ENCODE measurements at places on chromosomes 5 and 9.

DNA sequence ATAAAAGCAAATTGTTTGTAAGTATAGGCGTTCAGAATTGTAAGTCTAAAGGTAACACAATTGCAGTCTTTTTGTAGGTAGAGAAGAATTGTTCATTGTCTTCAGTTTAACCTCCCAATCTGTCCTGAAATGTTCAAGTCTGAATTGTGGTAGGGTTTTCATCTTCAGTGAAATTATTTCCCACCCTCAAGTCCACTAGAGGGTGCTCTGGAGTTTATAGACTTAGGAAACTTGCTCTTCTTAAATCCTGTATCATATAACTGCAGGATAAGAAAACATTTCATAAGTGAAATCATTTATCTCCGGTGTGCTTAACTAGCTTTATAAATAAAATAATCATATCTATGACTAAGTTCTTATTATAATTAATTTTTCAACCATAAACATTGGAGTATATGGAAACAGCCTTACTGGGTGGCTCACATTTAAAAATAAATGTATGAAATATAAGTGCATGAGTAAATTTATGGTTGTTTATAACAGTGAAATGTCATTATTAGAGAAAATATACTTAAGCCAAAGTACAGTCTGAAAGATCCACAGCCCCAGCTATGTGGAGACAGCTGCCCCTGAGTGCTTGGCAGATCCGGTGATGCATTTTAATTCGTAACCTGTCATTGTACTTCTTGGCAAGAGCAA, 182.4 kb upstream of the OTULINL start:
- no peak for DNase-seq

DNA sequence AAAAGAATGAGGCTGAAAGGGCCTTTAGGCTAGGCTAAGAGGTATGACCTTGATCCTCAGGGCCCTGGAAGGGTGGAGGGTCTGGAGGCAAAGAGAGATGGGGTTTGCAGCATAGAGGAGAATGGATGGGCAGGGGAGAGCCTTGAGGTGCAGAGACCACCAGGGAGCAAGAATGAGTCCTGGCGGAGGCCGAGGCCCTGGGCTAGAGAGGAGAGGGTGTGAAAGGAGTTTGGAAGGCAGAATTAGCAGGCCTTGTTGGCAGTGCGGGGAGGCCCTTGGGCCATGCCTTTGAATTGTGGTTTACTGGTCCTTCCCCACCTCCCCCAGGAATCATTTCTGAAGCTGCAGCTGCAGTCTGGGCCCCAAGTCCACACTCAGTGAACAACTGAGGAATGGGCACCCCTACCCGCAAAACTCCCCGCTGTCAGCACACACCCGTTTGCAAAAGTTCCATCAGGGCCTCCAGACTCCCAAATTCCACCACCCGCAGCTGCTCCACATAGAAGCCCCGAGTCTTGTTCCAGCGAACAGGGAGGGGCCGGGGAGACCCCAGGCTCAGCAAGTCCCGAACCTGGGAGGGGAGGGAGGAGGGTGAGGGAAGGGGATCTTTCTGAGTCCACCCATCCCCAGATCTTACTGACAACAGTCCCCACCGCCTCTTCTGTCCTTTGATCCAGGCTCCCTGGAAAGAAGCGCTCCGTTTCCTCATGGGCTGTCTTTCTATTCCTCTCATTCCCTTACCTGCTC, 2.1 kb downstream of the KIF12 start:
- no peak for DNase-seq

GRCh38 chr5:117394506-117395157, 820.0 kb upstream of the SEMA6A start:
- no peak for DNase-seq

DNA sequence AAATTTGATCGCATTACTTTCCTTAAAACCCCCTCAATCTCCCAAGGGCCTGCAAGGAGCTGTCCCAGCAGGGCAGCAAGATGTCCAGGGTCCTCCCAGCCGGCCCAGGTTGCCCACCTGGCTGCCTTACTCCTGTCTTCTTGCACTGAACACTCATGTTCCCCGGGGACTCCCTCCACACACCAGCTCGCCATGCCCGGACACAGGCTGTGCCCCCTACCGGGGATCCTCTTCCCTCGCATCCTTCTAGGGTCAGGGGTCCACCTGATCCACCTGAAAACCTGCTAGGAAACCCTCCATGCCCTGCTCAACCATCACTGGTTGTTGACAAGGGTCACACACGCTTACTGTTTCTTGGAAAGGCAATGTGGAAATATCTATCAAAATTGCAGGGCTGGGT, 172.0 kb upstream of the MSX2 start:
- DNase-seq, result no peak

GRCh38 chr9:1207686-1208085, 157.5 kb downstream of the DMRT2 start:
- no peak for DNase-seq

GRCh38 chr5:176817841-176818377, 7.5 kb downstream of the UNC5A start:
- DNase-seq, result no peak

- no peak for DNase-seq
Measured at GRCh38 chr9:75083188-75083970, 4.6 kb downstream of the NMRK1 start.

GRCh38 chr5:159324102-159324755, 6.1 kb downstream of the IL12B start:
- DNase-seq, result no peak

GRCh38 chr5:37723162-37723961, 116.5 kb downstream of the GDNF start:
- DNase-seq, result no peak

- no peak for DNase-seq
Measured at GRCh38 chr5:72622170-72622760, 115.1 kb upstream of the ZNF366 start.

GRCh38 chr9:112174965-112175795, at the start of gene SUSD1:
SUSD1 (minus strand) TSS chr9:112175297; CDS start chr9:112175235, 62 bp downstream.
- no peak for DNase-seq

- no peak for DNase-seq
Measured at GRCh38 chr9:76644171-76644570, 120.1 kb upstream of the PCA3 start.

DNA sequence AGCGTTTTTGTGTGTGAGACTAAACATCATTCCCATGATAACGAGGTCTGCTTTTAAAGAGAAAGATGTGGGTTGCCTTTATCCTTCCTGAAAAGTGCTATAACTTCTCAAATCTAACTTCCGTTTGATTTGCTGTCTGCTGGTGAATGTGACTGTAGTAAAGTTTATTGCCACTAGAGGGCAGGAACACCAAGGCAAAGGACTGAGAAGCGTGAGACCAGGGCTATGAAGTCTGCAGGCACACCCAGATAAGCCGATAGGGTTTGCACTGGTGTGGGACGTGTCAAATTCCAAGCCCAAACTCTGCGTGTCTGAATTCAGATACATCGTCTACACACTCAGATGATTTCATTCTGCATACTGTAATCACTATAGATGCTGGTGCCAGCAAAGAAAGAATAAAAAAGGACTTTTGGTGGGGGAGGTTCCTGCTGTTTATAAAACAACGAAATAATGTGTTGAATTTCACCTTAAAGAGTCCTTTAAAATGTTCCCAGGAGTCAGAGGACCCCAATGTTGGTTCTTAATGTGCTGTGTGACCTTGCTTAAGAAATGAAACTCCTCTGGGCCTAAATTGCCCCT, 87.2 kb downstream of the PTTG1 start:
- DNase-seq, result peak; percentile 65

- no peak for DNase-seq
Measured at GRCh38 chr5:64977779-64978178, 209.0 kb downstream of the CWC27 start.

- no peak for DNase-seq
Measured at GRCh38 chr5:4730279-4730678, 409.9 kb upstream of the ADAMTS16 start.

GRCh38 chr5:88760527-88760926, 122.5 kb downstream of the MEF2C start:
- DNase-seq, result no peak

- DNase-seq, result no peak
Measured at GRCh38 chr5:71738662-71739361, 19.7 kb downstream of the CARTPT start.

- no peak for DNase-seq
Measured at GRCh38 chr5:181138258-181138657, 7.3 kb upstream of the OR2V1 start.

GRCh38 chr9:91886414-91887076, 63.5 kb downstream of the ROR2 start:
- DNase-seq, result peak; percentile 57

DNA sequence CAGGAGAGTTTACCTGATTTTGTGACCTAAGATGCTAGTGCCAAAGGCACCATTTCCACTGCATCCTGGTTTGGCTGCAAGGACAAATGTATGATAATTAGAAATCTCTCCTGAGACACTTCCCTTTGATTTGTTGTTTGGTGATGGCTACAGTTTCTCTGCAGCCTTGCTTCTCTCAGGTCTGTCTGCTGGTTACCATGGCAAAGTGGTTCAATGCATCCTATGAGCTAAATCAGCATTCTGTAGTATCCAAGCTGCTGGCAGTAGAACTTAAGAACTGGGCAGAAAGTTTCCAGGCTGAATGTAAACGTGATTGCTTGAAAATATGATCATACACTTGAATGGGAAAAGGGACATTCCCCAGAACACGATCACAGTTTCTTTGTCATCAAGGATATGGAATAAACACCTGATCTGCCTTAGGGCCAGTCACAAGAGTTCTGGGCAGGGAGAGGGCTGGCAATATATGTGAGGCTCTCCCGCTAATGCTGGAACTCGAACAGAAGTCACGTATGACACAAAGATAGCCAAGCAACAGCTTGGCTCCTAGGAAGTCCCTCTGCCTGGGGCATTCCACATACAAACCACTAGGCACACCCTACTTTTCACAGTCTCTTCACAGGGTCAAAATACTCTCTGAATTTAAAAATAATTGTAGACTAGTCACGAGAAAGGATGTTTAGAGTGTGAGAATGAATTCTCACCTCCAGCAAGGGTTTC, 138.1 kb upstream of the GRAMD2B start:
- no peak for DNase-seq

GRCh38 chr5:147661541-147661940, 121.0 kb downstream of the JAKMIP2 start:
- no peak for DNase-seq

DNA sequence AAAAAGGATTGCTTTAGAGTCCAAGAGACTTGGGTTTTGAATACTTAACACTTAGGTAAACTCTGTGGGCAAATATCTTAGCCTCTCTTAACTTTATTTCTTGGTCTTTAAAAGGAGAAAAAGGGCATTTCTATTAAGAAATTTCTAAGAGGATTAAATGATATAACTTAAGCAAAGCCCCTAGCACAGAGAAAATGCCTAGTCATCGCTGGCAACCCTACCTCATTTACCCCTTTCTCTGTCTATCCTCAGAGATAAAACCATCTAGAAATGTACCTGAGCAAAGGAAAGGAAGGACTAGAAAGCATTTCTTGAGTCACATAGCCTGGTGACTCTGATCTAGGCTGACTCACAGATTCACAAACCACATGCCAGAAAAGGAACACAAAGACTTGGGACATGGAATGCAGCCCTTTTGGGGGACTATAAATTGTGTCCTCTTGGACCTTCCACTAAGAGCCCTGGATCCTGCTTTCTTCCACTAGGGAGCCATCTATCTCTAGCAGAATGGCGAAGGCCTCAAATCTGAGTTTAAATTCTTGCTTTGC, 120.6 kb downstream of the FOXD1 start:
- no peak for DNase-seq

GRCh38 chr5:139664086-139664693, 16.0 kb downstream of the CXXC5 start:
- DNase-seq, result no peak

DNA sequence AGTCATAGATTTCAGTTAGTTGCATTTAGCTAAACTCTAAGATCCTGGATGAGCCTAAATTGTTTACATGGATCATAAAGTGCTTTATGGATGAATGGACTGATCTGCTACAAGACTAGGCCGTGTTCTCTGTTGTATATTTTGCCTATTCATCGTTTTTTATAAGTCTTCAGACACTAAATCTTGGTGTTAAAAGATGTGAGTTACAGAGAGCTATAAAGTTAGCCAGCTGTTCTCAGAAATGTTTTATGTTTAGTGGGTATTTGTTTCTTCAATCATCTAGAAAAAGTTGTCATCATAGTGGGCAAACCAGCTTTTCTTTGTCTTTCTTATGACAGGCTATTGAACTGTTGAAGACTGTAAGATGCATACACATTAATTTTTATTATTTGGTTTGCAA, 585.8 kb upstream of the SEMA6A start:
- DNase-seq, result no peak

GRCh38 chr5:155897761-155898160, 429.2 kb upstream of the SGCD start:
- no peak for DNase-seq

DNA sequence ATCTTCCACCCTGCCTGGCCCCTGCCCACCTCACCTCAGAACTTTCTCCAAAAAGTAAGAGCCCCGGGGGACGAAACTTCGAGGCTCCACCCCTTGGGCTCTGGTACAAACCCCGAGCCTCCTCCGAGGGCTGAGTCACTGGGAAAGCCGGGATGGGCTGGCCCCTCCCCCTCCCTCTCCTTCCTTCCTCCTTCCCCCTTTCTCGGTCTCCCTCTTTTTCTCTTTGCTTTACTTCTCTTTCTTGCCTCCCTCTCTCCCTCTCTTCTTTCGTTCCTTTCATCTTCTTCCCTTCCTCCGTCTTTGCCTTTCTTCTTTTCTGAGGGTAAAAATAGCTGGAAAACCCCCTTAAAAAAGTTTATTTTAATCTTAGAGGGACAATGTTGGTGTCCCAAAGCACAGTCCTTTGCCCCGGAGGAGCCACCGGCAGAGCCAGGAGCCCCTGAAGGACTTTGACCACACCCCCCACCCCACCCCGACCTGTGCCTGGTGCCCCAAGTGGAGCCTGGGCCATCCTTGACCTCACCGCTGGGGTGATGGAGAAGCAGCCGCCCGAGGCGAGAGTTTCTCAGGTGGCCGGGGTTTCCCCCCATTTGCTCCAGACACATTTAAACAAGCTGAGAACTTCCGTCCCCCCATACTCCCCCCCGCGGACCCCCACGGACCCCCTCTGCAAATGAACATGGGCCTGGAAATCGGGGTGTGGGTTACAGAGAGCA, 5.7 kb upstream of the NOTCH1 start:
- DNase-seq, result no peak
